Activated CD4-positive, alpha-beta T cell treated with anti-CD3 and anti-CD28 coated beads for 36 hours (primary cell): ENCODE measurements at places on chromosomes 4 and X.
A peak's percentile ranks its signal among the peaks of the same experiment; 100 is the strongest.

DNA sequence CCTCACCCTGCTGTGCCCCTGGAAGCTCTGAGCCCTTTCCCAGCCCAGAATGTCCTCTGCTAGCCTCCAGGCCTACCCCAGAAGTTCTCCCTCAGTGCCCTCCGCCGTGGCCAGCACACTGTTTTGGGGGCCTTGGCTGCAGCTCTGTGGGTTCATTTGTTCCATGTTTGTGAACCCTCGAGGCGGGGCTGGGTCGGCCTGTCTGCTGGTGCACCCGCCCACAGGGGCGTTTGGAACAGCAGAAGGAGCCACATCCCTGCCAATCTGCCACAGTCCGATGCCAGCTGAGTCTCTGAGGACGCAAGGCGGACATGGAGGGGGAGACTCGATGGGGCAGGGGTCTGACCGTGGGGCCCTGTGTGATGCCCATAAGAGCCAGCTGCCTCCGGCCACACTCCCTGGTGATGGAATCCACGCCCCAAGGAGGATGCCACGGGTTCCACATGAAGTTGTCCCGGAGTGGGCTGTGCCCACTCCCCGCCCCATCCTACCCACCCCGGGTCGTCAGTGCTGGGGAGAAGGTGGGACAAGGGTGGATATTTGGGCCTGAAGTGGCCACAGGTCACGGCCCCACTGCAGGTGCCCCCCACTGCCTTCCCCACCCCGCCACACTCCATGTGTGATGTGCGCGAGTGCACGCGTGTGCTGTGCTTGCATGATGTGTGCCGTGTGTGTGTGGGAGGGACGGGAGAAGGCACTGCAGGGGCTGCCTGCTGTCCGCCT is 7.1 kb downstream of the ATP5ME start:
- H3K4me1 ChIP-seq = peaks cover 14% of the 10 kb centered on the region
- H3K27me3 ChIP-seq = no peaks in the 10 kb centered on the region
- H3K4me3 ChIP-seq = no peak overlapping the region

- no peaks in the 10 kb centered on the region for H3K36me3 ChIP-seq
- DNase-seq = no peak
- H3K27ac ChIP-seq = no peak overlapping the region
- H3K4me1 ChIP-seq = no peaks in the 10 kb centered on the region
Measured at GRCh38 chr4:165784672-165785071, 88.4 kb upstream of the TLL1 start.

DNA sequence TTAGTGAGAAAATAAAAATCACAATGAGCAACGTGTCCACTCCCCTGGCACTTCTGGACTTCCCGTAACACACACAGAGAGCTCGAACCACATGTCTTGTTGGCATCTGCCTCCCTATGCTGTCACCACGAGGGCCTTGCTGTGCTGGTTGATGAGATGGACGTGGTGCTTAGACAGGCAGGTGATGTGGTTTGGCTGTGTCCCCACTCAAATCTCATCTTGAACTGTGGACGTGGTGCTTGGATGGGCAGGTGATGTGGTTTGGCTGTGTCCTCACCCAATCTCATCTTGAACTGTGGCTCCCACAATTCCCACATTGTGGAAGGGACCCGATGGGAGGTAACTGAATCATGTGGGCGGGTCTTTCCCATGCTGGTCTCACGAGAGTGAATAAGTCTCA is 40.0 kb downstream of the FGFRL1 start:
- H3K4me3 ChIP-seq = no peak overlapping the region
- no peak for DNase-seq
- H3K4me1 ChIP-seq = peaks cover 16% of the 10 kb centered on the region
- H3K36me3 ChIP-seq = peaks cover 2% of the 10 kb centered on the region
- no peak overlapping the region for H3K27ac ChIP-seq
- H3K27me3 ChIP-seq = peaks cover 14% of the 10 kb centered on the region

- no peaks in the 10 kb centered on the region for H3K36me3 ChIP-seq
- H3K4me1 ChIP-seq = no peaks in the 10 kb centered on the region
- DNase-seq = no peak
- H3K27ac ChIP-seq = no peak overlapping the region
- no peaks in the 10 kb centered on the region for H3K27me3 ChIP-seq
Measured at GRCh38 chr4:166957451-166957850, 276.8 kb downstream of the SPOCK3 start.

- H3K27me3 ChIP-seq = no peaks in the 10 kb centered on the region
- H3K27ac ChIP-seq = no peak overlapping the region
- no peaks in the 10 kb centered on the region for H3K4me1 ChIP-seq
- no peak for DNase-seq
- H3K36me3 ChIP-seq = no peaks in the 10 kb centered on the region
- H3K4me3 ChIP-seq = no peak overlapping the region
Measured at GRCh38 chr4:8507196-8507570, 66.6 kb downstream of the TRMT44 start.

GRCh38 chr4:184792950-184793555 is 32.7 kb downstream of the ACSL1 start:
- H3K27me3 ChIP-seq = no peaks in the 10 kb centered on the region
- H3K36me3 ChIP-seq = peaks cover 12% of the 10 kb centered on the region
- peaks cover 29% of the 10 kb centered on the region for H3K4me1 ChIP-seq
- DNase-seq = peak; percentile 62
- no peak overlapping the region for H3K4me3 ChIP-seq
- no peak overlapping the region for H3K27ac ChIP-seq

- peak; percentile 35 for DNase-seq
- peaks cover 41% of the 10 kb centered on the region for H3K27me3 ChIP-seq
- no peak overlapping the region for H3K4me3 ChIP-seq
- H3K27ac ChIP-seq = no peak overlapping the region
- peaks cover 3% of the 10 kb centered on the region for H3K4me1 ChIP-seq
Measured at GRCh38 chr4:164383358-164384220, 370.3 kb upstream of the SMIM31 start.

DNA sequence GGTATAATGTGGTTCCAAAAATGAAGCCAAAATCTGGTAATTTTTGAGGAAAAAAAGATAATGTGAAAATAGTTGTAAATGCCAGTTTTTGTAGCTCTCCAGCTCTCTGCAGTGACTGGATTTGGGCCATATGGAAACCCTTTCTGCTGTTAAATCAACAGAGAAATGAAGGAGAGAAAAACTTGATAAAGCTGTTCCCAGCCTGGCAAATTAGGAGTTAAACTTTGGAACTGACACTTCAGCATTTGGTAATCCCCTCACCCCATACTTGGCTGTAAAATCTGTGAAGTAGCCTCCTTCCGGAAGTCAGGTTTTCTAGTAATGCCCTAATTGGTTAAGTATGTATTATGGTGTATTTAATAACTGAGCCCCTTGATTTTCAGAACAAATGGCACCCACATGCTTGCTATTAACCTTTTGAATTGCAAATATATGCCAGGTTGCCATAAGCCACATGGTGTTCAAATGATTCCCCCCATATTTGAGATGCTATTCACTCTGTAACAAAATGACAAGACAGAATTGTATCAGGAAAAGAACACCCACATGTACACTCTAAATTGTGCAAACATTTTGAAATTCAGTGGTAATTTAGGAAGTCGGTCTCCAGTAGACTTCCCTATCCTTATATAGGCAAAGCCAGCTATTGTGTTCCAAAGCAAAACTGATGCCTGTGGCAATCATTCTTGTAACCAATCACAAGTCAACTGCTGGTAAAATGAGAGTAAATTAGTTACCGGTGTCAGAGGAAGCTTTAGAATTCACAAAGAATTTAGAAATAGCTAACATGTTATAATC is 96.3 kb upstream of the ADAMTS3 start:
- H3K4me1 ChIP-seq = no peaks in the 10 kb centered on the region
- H3K36me3 ChIP-seq = no peaks in the 10 kb centered on the region
- H3K4me3 ChIP-seq = no peak overlapping the region
- no peak overlapping the region for H3K27ac ChIP-seq
- DNase-seq = no peak
- H3K27me3 ChIP-seq = peaks cover 5% of the 10 kb centered on the region

DNA sequence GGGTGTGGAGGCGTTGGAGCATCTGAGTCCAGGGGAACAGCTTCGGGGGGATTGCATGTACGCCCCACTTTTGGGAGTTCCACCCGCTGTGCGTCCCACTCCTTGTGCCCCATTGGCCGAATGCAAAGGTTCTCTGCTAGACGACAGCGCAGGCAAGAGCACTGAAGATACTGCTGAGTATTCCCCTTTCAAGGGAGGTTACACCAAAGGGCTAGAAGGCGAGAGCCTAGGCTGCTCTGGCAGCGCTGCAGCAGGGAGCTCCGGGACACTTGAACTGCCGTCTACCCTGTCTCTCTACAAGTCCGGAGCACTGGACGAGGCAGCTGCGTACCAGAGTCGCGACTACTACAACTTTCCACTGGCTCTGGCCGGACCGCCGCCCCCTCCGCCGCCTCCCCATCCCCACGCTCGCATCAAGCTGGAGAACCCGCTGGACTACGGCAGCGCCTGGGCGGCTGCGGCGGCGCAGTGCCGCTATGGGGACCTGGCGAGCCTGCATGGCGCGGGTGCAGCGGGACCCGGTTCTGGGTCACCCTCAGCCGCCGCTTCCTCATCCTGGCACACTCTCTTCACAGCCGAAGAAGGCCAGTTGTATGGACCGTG is 2.2 kb downstream of the AR start:
- H3K27me3 ChIP-seq = peaks cover 22% of the 10 kb centered on the region
- H3K36me3 ChIP-seq = no peaks in the 10 kb centered on the region
- H3K4me1 ChIP-seq = no peaks in the 10 kb centered on the region

GRCh38 chrX:45771114-45771513 is 570.4 kb upstream of the DIPK2B start:
- peak overlapping the region; percentile 90 for H3K27ac ChIP-seq
- peaks cover 55% of the 10 kb centered on the region for H3K36me3 ChIP-seq
- no peaks in the 10 kb centered on the region for H3K27me3 ChIP-seq
- peak overlapping the region; percentile 77 for H3K4me3 ChIP-seq
- H3K4me1 ChIP-seq = peaks cover 55% of the 10 kb centered on the region

- H3K27ac ChIP-seq = no peak overlapping the region
- H3K4me3 ChIP-seq = no peak overlapping the region
- DNase-seq = no peak
- H3K36me3 ChIP-seq = no peaks in the 10 kb centered on the region
- no peaks in the 10 kb centered on the region for H3K27me3 ChIP-seq
Measured at GRCh38 chr4:159159611-159160010, 56.7 kb downstream of the RAPGEF2 start.

- peaks cover 56% of the 10 kb centered on the region for H3K27me3 ChIP-seq
- H3K36me3 ChIP-seq = no peaks in the 10 kb centered on the region
- H3K27ac ChIP-seq = peak within 1 kb of the TSS; percentile 21
Measured at GRCh38 chr4:107035819-107036583, at the start of gene DKK2. DKK2 (minus strand) TSS chr4:107036313; CDS start chr4:107035591, 722 bp downstream.

DNA sequence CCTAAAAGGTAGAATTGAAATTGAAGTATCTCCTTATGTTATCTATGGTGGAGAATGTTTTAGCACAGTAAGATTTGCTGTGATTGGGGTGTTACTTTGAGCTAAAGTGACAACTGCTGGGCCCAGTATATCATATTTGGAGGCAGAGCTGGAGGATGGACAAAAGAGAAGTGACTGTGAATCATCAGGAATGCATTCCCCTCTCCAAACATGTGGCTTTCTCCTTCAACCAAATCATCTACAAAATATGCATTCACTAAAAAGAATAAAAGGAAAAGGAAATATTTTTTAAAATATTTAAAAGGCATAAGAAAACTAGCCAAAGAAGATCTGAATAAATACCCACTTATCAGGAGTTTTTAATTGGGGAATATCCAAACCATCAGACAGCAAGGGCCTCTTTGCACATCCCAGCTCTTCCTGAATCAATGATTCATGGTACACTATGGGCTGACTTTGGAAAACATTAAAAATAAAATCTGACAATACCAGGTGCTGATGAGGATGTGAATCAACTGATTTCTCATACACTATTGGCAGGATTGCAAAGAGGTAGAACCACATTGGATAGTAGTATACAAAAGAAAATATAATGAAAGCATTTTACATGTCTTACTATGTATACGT is 671.7 kb upstream of the NR3C2 start:
- H3K27me3 ChIP-seq = no peaks in the 10 kb centered on the region
- DNase-seq = no peak
- no peaks in the 10 kb centered on the region for H3K36me3 ChIP-seq
- no peaks in the 10 kb centered on the region for H3K4me1 ChIP-seq

DNA sequence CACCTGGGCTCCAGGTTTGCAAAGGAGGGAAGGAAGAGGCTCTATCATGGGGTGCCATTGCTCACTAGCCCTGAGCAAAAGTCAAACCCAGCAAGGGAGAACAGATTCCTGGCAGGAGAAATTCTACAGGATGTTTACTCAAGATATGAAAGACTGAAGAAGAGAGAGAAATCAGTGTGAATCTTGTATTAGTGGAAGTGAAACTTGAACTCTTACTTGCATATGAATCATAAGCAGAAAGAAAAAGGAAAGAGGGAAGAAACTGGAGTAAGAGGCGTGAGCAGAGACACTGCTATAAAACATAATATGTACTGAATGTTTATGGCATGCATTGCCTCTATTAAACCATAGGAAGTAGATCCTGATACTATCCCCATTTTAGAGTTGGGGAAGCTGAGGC is 60.9 kb downstream of the C4orf46 start:
- H3K27me3 ChIP-seq = peaks cover 11% of the 10 kb centered on the region
- H3K36me3 ChIP-seq = no peaks in the 10 kb centered on the region
- no peak overlapping the region for H3K27ac ChIP-seq
- no peak for DNase-seq
- no peak overlapping the region for H3K4me3 ChIP-seq
